ENCODE measurements at places on chromosomes 5 and 9. TPM values are rescaled to one million over a fixed set of nuclear protein-coding genes. Genes with fewer than 3 reads are reported as not detected.

GRCh38 chr9:26565118-26565517 is 327.5 kb downstream of the CAAP1 start:
- DNase-seq, result no peak

- DNase-seq, result no peak
Observed at GRCh38 chr9:12955510-12956163, 180.8 kb downstream of the LURAP1L start.

DNA sequence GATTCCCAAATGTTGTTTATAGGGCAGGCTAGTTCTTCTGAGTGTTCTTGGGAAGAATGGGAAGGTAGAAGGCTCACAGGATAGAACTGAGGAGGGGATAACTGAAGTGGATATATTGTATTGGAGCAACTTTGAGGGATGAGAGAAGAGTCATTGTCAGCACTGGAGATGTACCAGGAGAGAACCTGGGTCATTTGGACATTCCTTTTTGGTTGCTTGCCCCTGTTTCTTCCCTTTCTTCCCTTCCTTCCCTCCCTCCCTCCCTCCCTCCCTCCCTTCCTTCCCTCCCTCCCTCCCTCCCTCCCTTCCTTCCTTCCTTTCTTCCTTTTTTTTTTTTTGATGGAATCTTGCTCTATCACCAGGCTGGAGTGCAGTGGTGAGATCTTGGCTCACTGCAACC is 45.3 kb downstream of the RALGPS1 start:
- DNase-seq, result no peak

DNA sequence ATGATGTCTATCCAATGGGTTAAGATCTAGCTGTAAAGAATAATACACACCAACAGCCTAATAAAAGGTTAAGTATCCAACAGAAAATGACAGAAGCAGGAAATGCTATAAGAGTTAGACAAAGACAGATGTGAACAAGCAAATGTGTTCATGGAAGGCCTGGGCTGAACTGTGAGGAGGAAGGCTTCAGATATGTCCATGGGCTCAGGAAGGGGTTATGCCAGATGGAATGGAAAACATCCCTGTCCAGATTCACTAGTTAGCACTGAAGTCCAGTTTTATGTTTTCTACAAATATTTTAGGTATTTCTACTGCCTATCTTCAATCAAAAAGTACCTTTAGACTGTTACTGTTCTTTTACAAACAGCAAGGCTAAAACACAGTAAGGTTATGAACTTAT is 27.1 kb downstream of the ERAP1 start:
- no peak for DNase-seq

DNA sequence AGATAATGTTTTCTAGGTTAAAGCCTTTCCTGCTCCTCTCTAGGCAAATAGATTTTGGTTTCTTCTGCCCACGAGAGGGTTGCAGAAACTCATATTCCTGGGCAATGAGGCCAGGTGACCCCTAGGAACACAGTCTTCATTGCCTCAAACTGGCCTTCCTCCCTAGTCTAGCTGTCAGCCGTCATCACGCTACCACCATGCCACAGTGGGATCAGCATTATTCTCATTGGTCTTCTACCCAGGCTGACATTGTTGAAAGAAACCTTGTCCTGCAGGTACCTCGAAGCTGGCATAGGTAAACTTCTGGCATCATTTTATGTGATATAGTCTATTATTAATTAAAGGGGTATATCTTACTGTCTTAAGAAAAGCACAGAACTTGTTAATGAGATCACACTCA is 51.1 kb downstream of the ELL2 start:
- DNase-seq, result no peak

GRCh38 chr5:79588696-79589095 is 23.5 kb upstream of the TENT2 start:
- no peak for DNase-seq

GRCh38 chr5:73540192-73540591 is 25.2 kb downstream of the ANKRA2 start:
- DNase-seq, result no peak

- no peak for DNase-seq
Observed at GRCh38 chr5:146203872-146204192, 427 bp downstream of the RBM27 start.

- DNase-seq, result no peak
Observed at GRCh38 chr9:8188723-8189407, 389.3 kb upstream of the DMAC1 start.

GRCh38 chr5:170846846-170847245 is 15.0 kb upstream of the RANBP17 start:
- no peak for DNase-seq

DNA sequence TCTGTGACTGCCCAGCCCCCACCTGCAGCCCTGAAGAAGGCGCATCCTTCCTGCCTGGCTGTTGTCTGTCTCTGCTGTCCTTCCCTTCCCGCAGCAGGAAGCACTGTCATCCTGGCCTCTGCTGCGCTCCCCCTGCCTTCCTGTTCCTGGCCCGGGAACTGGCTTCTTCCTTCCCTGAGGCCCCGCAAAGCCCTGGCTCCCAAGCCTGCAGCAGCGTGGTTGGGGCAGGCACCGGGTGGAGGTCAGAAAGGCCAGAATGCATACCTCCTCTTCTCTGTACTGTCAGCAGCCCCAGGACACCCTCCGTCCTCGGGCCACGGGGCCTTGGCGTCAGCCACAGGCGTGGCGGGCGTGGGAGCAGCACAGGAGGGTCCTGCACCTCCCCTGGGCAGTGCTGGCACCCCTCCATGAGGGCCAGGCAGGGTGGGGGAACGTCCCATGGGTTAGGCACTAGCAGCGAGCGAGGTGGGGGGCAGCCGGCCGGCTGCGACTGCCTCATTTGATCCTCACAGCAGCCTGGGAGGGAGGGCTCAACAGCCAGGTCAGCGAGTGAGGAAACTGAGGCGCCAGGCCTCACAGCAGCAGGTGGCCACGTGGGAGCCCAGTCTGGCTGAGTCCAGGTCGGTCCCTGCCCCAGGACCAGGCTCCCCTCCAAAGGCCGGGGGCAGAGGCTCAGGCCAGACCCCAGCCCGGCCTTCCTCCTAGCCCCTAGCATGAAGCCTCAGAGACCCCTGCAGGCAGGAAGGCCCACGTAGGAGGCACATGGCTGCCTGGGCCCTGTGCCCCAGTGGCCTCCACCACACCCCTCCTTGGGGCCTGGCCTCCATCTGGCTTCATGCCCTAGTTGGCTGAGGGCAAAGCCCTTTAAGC is 9.4 kb downstream of the FLT4 start:
- no peak for DNase-seq

DNA sequence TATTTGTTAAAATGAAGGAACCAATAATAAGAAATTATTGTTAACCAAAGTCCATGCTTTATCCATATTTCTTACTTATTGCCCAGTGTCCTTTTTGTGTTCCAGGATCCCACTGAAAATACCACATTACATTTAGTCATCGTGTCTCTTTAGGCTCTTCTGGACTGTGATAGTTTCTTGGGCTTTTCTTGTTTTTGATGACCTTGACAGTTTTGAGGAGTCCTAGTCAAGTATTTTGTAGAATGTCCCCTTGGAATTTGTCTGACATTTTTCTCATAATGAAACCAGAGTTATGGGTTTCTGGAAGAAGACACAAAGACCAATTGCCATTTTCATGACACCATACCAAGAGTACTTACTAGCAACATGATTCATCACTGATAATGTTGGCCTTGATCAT is 13.6 kb upstream of the COMMD10 start:
- DNase-seq, result no peak

Gene HTR1A
- not detected for total RNA-seq

Gene HSDL2
- total RNA-seq, result 52.8 TPM

Gene DOCK2
- 3.2 TPM for total RNA-seq
